ENCODE measurements at places on chromosomes 2 and 18. TPM values are rescaled to one million over a fixed set of nuclear protein-coding genes. Genes with fewer than 3 reads are reported as not detected.

STARD6 gene
- total RNA-seq, result not detected

PKDCC gene
- total RNA-seq, result 93.9 TPM

DNA sequence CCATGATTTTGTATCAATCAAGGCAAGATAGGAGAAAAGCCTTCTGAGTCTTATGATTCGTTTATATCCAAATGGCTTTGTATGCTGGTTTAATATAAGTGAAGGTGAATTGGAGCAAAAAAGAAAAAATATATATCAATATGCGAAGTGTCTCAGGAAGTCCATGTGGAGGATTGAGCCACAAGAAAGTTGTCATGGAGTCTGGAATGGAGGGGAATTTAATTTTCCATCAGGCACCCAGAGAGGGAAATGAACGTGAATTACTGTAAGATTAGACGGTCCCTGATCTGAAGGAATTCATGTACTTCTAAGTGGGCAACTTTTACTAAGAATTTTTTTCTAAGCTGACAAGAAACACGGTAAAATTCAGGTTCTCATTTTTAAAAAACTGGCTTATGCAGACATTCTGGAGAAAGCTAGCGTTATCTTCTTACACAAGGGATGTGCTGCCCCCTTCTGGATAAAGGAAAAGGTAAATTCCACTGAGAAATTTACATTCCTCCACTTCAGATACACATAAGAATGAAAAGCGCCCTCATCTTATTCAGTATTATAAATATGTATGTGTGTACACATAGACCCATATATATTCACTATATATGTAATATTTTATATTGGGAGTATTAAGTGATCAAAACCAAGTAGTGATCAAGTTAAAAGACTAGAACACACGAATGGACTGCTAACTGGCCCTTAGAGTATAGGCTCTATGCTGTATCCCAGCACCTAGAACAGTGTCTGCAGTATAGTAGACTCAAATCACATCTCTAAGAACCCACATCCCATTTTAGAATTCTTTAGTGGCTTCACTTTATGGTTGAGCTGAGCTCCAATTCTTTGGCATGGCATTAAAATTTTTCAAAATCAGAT lies 289.0 kb upstream of the TFPI start:
- peaks cover 13% of the 10 kb centered on the region for H3K4me1 ChIP-seq
- no peak overlapping the region for H3K27ac ChIP-seq
- H3K36me3 ChIP-seq, result no peaks in the 10 kb centered on the region

DNA sequence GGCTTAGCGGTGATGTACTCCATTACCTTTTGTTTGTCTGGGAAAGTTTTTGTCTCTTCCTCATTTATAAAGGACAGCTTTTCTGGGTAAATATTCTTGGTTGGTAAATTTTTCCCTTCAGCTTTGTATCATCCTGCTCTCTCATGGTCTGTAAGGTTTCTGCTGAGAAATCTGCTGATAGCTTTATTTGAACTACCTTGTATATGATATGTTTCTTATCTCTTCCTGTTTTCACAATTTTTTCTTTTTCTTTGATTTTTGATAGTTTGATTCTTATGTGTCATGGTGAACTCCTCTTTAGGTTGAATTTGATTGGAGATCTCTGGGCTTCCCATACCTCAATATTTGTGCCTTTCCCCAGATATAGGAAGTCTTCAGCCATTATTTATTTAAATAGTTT lies 44.7 kb downstream of the MSTN start:
- H3K36me3 ChIP-seq, result no peaks in the 10 kb centered on the region
- no peaks in the 10 kb centered on the region for H3K4me1 ChIP-seq
- H3K27ac ChIP-seq, result no peak overlapping the region
